ENCODE measurements at places on chromosomes 11 and 22. TPM values are rescaled to one million over a fixed set of nuclear protein-coding genes. Genes with fewer than 3 reads are reported as not detected.

ABCC8 gene
- total RNA-seq, result not detected

APOBEC3B gene
- total RNA-seq, result 23.4 TPM

USP2 gene
- total RNA-seq, result 0.84 TPM

SYT7 gene
- 0.67 TPM for total RNA-seq

C11orf52 gene
- 0.34 TPM for total RNA-seq

DNAJB13 gene
- total RNA-seq, result not detected

E2F8 gene
- total RNA-seq, result 3.3 TPM

OR10A2 gene
- not detected for total RNA-seq

All from bronchus fibroblast of lung (primary cell).